Cerebellar cortex (tissue), 1 donor: ENCODE measurements at places on chromosomes 7 and 10.
A peak's percentile ranks its signal among the peaks of the same experiment; 100 is the strongest.

- no peak for DNase-seq
These were observed 51.6 kb downstream of the CREB3L2 start for GRCh38 chr7:137950263-137950621.

DNA sequence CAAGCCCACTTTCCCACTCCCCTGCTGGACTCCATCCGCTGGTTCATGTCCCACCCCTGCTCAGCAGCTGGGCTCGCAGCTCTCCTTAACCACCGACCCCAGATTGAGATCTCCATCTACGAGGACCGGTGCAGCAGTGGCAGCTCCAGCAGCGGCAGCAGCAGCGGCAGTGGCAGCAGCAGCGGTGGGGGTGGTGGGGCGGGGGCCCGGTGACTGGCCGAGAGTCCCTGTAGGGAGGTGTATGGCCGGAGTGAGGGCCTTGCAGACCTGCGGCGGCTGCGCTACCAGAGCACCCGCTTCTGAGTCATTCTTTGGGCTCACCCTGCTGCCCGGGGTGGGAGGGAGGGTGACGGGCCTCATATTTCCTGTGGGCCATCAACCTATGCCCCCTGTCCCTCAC, 15.8 kb downstream of the GOLGA7B start:
- DNase-seq = no peak

GRCh38 chr10:36269222-36269621, 627.1 kb upstream of the FZD8 start:
- no peak for DNase-seq

DNA sequence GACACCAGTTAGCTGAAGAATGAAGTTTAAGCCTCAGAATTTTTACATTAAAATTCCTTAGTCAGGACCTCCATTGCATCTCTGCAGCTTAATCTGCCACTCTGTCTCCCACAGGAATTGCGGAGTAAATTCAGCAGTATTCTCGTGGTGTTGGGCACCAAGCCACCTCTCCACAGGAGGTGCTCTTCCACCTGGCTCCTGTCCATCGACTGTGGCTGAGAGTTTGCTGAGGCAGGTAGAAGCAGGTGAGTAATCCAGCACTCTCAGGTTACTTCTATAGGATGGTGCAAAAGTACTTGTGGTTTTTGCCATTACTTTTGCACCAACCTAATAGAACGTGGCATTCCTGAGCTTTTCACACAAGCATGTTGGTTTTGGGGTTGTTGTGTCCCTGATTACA, 134.1 kb downstream of the GFRA1 start:
- no peak for DNase-seq

DNA sequence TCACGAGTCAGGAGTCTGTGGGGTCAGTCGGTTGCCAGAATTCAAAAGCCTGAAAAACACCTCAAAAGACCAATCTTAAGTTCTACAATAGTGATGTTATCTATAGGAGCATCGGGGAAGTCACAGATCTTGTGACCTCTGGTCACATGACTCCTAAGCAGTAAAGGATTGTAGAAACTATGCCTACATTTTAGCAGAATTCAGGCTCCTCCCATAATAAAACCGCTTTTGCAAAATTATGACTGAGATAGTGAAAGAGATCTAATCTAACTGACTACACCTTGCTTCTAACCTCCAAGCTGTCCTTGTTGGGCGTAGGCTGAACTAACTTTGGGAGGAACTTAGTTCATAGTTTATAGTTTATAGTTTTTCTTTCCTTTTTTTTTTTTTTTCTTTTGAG, 16.6 kb downstream of the SSMEM1 start:
- DNase-seq = no peak

- no peak for DNase-seq
These were observed 336.8 kb downstream of the TFEC start for GRCh38 chr7:115693779-115694178.

- DNase-seq = no peak
These were observed 39.1 kb downstream of the DPYSL4 start for GRCh38 chr10:132225849-132226205.

DNA sequence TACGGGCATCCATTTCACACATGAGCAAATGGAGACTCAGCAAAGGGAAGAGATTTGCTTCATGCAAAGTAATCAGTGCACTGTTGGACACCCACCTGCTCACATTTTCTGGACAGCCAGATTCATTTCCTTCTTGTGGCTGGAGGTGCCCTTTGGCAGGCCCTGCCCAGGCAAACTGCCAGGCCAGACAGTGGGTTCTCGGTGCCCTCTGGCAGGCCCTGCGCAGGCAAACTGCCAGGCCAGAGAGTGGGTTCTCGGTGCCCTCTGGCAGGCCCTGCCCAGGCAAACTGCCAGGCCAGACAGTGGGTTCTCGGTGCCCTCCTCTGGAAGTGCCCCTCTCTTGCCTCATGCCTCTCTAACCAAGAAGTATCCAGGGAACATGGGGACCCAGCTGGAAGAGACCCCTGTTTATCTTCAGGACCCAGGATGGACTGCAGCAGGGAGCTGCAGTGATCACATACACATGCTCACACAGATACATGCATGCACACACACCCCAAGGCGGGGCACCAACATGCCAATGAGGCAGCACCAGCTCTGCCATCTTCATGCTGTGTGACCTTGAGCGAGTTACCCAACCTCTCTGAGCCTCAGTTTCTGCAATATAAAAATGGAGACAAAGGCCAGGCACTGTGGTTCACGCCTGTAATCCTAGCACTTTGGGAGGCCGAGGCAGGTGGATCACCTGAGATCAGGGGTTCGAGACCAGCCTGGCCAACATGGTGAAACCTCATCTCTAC, 67.1 kb downstream of the OAT start:
- DNase-seq = peak; percentile 58

GRCh38 chr7:37054624-37055241, 330.4 kb upstream of the AOAH start:
- DNase-seq = no peak

GRCh38 chr7:8480527-8480926, 47.1 kb downstream of the NXPH1 start:
- DNase-seq = no peak

DNA sequence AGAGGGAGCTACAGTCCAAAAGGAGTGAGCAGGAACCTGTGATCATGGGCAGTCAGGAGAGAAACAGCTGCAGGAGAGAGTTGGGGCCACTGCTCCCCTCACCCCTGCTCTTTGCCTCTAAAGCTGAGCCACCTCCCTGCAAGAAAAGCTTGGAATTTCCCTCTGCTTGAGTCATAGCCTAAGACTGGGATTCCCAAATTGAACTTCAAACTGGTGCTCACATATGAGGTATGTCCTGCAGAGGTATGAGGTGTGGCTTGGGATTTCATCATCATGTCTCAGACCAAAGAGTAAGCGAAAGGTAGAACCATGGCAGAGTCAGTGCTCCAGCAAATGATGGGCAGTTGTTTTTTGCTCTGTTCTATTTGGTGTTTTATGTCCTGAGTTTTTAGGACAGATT, 237.1 kb upstream of the NRP1 start:
- DNase-seq = no peak

DNA sequence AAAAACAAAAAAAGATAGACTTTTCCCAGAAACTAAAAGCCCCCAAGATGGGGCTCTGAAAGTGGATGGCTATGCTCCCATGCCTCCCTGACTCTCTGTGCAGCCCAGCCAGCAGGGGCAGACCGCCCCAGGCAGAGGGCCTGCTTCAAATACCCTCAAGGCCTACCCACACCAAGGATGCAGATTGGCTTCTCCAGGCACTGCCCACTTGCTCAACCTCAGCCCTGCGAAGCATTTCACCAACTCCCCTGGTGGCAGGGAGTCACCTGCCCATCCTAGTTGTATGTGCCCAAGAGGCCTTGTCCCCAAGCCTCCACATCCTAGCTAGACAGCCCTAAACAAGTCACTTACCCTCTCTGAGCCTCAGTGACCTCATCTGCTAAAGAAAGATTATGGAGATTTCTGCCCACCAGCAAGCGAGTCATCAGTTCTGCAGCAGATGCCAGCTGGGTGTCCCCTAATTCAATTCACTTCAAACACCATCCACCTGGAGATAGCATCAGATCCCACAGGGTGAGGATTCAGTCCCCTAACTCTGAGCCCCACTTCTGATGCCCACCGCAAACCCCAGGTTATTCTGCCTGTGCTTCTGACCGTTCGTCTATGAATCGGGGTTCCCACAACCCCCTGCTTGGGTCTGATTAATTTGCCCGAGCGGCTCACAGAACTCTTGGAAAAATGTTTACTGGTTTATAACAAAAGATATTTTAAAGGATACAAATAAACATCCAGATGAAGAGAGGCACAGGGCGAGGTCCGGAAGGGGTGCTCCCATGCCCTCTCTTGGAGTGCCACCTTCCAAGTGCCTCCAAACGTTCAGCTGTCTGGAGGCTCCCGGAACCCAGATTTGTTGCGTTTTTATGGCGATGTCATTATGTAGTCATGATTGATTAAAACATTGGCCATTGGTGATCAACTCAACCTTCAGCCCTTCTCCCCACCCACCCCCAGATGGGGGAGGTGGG, 18.6 kb upstream of the ZMIZ1 start:
- DNase-seq = no peak

DNA sequence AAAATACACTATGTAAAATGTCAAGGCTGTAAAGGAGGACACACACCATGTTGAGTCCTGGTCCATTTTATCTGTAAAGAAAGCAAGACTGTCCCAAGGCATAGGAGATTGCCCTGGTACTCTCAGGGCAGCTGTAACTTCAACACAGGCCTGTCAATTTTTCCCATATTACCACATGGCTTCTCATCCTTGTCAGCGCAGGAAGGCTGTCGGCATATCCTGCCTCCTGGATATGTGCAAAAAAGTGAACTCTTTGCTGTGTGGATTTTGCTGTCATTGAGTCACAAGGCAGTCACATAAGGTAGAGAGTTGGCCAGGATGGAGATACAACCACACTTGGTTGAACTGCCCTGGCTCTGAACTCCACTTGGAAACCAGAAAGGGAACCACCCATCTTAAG, 8.7 kb downstream of the DUSP5 start:
- no peak for DNase-seq

DNA sequence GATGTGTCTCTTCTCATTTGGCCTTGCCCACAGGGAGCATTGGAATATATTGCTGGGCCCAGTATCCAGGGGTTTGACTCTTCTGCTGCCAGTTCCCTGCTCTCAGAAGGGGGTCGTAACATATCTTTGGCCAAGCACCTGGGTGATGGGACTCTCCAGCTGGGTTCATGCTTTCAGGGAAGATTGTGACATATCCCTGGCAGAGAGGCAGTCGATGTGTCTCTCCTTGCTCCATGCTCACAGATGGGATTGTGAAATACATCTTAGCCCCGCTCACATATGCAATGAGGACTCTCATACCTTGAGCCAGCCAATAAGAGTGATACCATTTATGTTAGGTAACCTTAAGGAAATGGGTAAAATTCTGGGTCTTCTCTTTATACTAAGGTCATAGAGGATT, 39.2 kb upstream of the ZNF680 start:
- DNase-seq = no peak

- DNase-seq = no peak
These were observed 103.1 kb upstream of the RHOBTB1 start for GRCh38 chr10:61047081-61047480.

- DNase-seq = no peak
These were observed 721 bp downstream of the ARL3 start for GRCh38 chr10:102713539-102713813.

GRCh38 chr7:92547579-92547978, 19.0 kb downstream of the RBM48 start:
- DNase-seq = no peak
